ENCODE measurements at places on chromosomes 3 and 15.

- DNase-seq = no peak
Observed at GRCh38 chr15:30904812-30905211, 1.1 kb downstream of the FAN1 start.

- DNase-seq = no peak
Observed at GRCh38 chr3:53170325-53171063, 9.5 kb downstream of the PRKCD start.

- DNase-seq = no peak
Observed at GRCh38 chr15:53461677-53462076, 297.8 kb downstream of the WDR72 start.

DNA sequence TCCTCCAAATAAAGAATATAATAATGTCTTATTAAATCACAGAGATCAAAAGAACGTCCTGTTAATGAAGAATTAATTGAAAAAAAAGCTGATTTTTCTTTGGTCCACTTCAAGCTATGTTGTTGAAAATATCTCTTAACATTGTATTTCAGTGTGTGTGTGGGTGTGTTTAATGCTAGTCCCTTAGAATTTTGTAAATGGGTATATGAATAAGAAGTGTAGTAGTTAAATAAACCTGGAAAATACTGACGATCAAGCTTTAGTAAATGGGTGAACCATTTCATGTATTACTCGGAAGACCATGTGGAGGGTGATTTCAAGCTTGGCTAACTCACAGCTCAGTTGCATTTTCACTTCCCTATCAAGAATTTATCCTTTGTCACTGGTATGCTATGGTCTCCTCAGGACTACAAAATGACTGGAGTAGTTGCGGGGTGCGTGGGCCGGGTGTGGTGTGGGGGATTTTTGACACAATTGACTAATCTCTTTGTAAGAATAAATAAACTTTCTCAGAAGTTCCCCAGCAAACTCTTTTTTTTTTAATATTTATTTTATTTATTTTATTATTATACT lies 586.4 kb downstream of the GRM7 start:
- no peak for DNase-seq

- no peak for DNase-seq
Observed at GRCh38 chr3:71512000-71512399, 71.5 kb downstream of the FOXP1 start.

- no peak for DNase-seq
Observed at GRCh38 chr3:187778726-187779125, 33.5 kb upstream of the BCL6 start.

- DNase-seq = no peak
Observed at GRCh38 chr3:132254076-132254755, 63.0 kb upstream of the ACP3 start.

GRCh38 chr3:40713795-40714194 lies 189.0 kb downstream of the ZNF621 start:
- no peak for DNase-seq

DNA sequence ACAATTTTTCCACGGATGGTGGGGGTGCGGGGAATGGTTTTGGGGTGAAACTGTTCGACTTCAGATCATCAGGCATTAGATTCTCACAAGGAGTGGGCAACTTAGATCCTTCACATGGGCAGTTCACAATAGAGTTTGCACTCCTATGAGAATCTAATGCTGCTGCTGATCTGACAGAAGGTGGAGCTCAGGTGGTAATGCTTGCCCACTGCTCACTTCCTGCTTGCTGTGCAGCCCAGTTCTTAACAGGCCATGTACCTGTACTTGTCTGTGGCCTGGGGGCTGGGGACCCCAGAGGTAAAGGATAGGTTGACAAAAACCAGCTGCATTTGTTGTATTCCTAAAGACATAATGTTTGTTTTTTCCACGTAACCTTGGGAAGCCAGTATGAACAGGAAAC lies 16.0 kb downstream of the DZIP3 start:
- DNase-seq = no peak

All from GM04504 (cell line).